ENCODE measurements at places on chromosomes 2 and 18. TPM values are rescaled to one million over a fixed set of nuclear protein-coding genes. Genes with fewer than 3 reads are reported as not detected.

DNA sequence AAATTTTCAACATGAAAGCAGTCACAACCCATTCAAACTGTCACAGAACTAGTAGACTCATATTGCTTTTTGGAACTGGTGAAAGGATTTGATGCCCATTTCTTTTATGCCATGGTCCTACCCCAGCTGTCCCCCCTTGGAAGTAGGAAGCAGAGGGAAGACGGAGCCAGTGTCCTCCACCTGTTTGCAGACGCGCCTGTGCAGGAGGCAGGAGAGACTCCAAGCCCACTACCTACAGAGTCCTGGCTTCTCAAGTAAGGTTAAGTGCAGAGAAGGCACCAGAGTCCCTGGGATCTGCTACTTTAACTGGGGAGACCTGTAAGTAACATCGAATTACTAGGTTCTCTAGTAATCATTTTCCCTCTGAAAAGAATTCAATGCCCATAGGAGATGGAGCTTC lies 32.7 kb upstream of the DNMT3A start:
- DNase-seq = no peak

DNA sequence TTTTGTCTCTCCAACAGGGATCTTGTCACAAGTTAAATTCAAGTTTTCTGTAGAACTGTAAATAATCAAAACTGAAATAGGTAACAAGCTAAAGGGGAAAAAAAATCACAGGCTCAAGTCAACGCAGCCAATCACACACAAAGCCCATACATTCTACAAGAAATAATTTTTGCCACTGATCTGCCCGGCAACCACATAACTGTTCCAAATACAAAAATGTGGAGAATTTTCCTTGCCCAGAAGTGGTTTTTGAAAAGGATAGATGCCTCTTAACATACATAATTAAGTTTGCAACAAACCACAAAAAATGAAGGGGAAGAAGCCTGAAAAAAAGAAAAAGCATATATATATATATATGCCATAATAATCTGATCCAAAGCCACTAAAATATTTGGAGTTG lies 60.3 kb downstream of the FARSB start:
- no peak for DNase-seq

DNA sequence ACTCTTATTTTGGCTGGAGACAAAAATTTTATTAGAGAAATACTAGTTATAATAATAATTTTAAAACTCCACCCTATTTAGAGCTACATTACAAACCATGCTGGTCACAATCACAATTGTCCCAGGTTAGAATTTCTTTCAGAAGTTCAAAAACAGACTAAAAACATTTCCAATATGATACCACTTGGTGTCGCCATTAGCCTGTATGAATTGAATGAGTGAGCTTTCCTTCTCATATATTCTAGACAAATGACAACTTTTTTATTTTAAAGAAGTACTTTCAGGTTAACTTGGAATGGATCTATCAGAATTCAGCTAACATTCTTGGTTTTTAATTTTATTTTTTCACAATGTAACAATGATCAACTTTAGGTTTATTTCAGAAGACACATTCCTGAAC lies 48.0 kb downstream of the SERPINB8 start:
- DNase-seq = peak; percentile 8

DNA sequence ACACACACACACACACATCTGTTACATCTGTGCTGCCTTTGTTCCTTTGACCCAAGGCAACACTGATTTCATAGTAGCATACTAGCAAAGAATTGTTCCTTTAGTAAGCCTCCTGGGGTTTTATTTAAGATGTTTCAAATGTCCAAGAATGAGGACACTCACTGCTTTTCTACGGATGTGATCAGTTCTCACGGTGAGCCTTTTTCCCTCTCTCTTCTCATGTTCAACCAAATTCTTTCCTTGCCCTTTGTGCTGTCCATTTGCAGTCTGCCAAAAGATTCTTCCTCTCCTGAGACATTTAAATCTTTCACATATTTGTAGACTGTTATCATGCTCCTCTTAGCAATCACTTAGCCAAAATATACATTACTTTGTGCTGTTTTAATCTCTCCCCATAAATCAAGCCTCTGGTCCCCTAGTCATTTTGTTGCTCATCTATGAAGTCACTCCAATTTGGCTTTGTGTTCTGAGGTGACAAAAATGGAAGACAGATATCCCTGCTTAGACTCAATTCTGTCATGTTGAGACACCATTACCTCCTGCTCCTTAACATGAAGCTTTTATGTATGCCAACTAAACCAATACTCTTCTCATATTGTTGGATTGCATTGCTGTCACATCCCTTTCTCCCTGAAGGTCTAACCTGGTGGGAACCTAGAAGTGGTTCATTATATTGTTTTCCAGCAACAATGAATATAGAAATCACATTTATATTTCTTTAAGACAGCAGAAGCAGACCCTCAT lies 1605.3 kb upstream of the ACVR2A start:
- DNase-seq = no peak

- DNase-seq = no peak
These were observed 4.5 kb downstream of the RETREG2 start for GRCh38 chr2:219182331-219183150.

DNA sequence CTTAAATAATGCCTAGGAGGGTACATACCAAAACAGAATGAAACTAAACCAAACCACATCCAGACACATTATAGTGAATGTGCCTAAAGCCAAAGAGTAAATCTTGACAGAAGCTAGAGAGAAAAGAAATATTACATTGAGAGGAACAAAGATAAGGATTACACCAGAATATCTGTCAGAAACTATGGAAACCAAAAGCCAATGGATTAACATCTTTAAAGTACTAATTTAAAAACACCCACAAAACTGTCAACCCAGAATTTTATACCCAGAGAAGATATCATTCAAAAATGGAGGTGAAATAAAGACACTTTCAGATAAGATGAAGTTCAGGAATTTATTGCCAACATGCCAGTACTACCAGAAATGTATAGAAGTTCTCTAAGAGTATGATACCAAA lies 198.5 kb upstream of the ZEB2 start:
- DNase-seq = no peak

- no peak for DNase-seq
These were observed 146.9 kb downstream of the TDRD15 start for GRCh38 chr2:21270708-21271122.

- no peak for DNase-seq
These were observed 20.5 kb downstream of the RND3 start for GRCh38 chr2:150466741-150467620.

- DNase-seq = no peak
These were observed 834.9 kb upstream of the SALL3 start for GRCh38 chr18:78144669-78145068.

DNA sequence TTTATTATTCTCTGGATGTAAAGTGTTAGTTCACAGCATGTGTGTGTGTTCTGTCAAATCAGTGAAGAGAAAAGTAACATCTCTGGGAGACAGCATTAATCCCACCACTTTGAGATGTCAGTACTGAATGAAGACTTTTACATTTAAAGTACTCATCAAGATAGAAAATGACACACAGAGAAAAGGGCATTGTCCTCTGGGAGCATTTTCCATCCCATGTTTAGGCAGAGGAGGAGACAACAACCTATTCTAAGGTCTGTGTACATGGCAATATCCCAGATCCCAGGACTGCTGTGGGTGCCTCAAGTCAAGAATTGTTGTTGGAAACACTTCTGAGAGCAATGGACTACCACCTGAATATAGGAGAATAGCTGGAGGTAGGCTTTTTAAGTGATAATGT lies 201.5 kb downstream of the PPP1R1C start:
- no peak for DNase-seq

DNA sequence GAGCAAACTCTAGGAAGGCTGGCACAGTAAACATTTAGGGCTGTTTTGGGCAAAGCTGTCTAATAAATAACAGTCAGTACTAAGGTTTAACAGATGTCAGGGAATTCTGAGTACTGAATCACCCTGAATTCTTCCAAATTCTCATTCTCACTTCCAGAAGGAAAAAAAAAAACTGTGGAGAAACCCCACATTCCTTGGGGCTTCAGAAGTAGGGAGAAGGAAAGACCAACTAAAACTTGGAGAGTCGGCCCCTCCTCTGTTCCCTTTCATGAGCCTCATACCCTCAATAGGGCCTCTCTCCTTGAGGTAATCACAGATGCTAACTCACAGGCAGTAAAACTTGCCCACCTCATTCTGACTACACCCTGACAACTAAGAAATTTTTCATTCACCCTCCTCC lies 62.1 kb downstream of the CCDC148 start:
- no peak for DNase-seq

GRCh38 chr2:219112651-219113338 lies 47.8 kb downstream of the NHEJ1 start:
- no peak for DNase-seq

DNA sequence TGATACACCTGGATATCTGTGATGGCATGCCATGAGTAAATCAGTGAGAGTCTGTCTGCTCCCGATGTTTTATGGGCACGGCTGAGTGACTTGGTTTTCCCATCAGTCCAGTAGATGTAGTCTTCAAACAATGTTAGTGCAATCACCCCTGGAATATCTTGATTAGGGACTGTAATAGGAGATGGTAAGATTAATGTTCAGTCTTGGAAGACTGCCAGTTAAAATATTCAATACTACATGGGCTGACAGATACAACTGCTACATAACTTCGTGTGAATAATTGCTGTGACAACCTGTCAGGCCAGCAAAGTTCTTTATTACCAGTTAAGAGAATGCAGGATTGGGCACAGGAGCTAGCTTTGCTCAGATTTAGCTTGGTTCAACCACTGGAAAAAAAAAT lies 1673.3 kb downstream of the LRP1B start:
- no peak for DNase-seq

- DNase-seq = no peak
These were observed 145.4 kb upstream of the ETAA1 start for GRCh38 chr2:67251741-67252140.

DNA sequence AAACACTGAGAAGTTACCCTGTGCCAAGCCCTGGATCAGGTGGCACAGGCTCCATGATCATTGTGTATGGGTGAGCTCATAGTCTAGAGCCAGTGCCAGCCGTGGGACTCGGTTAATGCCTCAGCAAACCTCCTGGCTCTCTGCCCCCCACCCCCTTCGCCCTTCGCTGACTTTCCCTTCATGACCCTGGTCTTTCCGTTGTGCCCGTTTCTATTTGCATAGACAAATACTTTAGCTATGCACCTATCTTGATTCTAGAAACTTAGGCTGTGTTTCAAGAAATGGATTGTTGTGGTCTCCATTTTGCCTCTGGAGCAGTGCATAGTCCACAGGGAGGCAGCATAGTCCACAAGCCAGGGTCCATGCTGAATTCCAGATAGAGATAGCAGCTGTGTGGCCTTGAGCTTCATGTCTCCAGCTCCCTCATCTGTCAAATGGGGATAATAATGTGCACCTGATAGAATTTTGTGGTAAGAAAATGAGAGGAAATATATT lies 44.8 kb upstream of the KDM3A start:
- DNase-seq = no peak

IL37 gene
- 0.09 TPM for total RNA-seq

DNAH6 gene
- total RNA-seq = 0.66 TPM

GALNT5 gene
- 0.33 TPM for total RNA-seq

DSC2 gene
- 11.1 TPM for total RNA-seq

MAL gene
- 190 TPM for total RNA-seq

MIB1 gene
- 33.2 TPM for total RNA-seq
